Activated T-cell treated with anti-CD3 and anti-CD28 coated beads for 1 hour (primary cell): ENCODE measurements at places on chromosomes 5 and 9.

- DNase-seq: no peak
Measured at GRCh38 chr9:72579190-72579589, 57.8 kb downstream of the TMC1 start.

DNA sequence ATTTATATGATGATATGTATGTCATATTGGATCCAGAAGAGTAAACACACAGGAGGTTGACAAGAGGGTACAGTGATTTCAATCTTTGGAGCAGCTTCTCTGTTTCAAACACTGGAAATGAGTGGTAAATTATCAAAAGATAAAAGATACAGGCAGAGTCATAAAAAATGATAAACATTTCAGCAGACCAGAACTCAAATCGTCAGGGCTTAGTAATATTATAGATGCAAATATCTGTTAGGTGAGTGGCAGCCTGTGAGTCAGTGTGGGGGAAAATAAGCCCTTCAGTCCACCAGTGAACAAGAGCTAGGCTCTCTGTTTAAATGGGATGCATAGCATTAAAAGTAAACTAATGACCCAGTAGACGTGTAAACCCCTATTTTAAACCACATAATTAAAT lies 1378.1 kb downstream of the EFNA5 start:
- no peak for DNase-seq

GRCh38 chr5:172412724-172413286 lies 41.5 kb downstream of the SH3PXD2B start:
- no peak for DNase-seq

- no peak for DNase-seq
Measured at GRCh38 chr5:61896811-61897210, 409.2 kb upstream of the KIF2A start.

GRCh38 chr5:89232139-89232603 lies 349.2 kb upstream of the MEF2C start:
- DNase-seq: no peak

GRCh38 chr9:132857616-132858342 lies 20.3 kb downstream of the AK8 start:
- no peak for DNase-seq

DNA sequence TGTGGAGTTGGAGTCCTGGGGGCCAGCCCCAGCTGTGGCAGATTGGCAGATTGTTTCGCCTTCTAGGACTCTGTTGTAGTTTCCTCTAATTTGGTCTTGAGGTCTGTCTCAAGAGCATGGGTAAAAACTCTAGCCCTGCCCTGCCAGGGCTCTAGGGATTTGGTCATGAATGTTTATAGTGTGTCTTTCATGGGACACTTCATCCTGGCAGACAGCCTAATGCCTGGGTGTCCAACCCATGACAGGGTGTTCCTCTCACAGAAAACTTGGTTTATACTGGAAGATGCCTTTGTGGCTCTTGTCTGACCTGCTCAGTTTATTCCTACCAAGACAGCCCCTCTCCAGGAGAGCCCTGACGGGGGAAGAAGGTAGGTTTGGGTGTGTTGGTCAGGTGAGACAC lies 45.5 kb downstream of the GALNT12 start:
- no peak for DNase-seq

DNA sequence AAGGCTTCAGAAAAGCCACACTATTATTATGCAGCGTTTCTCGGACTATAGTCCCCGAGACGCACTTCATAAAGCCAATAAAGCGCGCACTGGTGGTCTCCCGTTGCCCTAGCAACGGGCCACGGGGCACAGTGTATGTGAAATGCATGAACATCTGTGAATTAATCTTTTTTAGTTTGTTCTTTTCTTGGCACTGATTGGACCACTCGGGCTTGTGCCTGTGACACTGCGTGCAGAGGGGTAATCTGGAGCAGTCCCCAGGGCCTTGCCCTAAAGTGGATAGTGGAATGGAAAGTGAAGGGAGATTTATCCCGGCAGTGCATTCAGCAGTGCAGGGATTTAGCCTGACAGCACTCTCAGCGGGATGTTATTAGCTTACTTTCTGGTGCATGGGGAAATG lies 92.1 kb downstream of the TLE4 start:
- DNase-seq: no peak

GRCh38 chr9:110978516-110978915 lies 59.8 kb downstream of the LPAR1 start:
- DNase-seq: no peak

DNA sequence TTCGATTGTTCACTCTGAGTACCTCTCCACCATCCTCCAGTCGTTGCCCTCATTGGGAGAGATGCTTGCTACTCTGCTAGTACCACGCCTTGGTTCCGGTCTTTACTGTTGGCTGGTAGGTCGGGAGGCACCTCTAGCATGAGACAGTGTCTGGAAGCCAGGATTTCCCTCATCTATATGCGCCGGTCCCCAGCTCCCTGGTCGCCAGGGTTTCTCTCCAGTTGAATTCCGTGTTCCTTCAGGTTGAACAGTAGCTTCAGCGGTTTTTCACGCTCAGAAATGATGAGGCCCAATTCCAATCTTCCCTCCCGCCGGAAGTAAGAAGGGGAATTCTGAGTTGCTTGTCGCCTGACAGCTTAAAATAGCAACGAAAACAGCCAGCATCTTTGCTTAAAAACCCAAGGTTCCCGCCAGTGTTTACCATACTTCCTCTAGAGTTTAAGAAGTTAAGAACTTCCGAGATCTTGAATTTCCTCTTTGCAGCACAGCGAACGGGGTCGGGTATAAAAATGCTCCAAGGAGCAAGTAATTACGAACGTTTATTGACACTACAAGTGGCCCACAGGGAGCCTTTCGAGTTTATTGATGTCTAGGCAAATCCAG lies 1.3 kb upstream of the ST8SIA4 start:
- no peak for DNase-seq

GRCh38 chr9:130497139-130497538 lies 52.4 kb downstream of the ASS1 start:
- DNase-seq: no peak

GRCh38 chr5:130727830-130728229 lies 437.2 kb downstream of the HINT1 start:
- DNase-seq: no peak

DNA sequence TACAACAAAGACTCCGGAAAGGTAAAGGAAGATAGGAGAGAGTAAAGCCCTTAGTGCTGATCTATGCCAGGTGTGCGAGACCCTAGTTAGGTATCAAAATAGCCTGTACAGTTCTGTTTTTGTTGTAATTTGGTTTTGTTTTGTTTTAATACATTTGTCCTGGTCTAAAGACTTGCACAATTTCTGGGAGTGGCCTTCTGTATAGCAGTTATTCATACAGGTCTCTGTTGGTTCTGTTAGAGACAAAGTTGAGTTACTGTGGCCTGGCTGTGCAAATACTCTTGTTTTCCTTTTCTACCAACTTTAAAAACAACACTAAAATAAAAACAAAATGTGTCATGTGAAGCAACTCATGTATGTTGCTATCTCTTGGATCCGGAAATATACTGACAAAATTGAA lies 163.6 kb downstream of the COMMD10 start:
- DNase-seq: no peak

DNA sequence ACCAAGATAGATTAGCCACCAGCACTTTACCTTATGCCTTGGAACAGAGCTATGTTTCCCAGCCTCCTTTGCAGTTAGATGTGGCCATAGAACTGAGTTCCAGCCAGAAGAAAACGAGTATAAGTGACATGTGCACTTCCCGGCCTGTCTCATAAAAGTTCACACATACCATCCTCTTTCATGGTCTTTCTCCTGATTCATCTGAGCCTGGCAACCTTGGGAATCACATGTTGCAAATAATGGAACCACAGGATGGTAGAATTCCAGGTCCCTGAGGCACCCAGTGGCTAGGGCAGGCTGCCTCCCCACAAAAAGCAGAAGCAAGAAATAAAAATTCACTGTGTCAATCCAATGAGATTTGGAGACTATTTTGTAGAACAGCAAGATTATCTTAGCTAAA lies 128.1 kb downstream of the PDE4D start:
- no peak for DNase-seq

- no peak for DNase-seq
Measured at GRCh38 chr5:139740992-139741672, 54.5 kb upstream of the PSD2 start.

- DNase-seq: no peak
Measured at GRCh38 chr5:174698156-174698555, 26.2 kb upstream of the MSX2 start.

DNA sequence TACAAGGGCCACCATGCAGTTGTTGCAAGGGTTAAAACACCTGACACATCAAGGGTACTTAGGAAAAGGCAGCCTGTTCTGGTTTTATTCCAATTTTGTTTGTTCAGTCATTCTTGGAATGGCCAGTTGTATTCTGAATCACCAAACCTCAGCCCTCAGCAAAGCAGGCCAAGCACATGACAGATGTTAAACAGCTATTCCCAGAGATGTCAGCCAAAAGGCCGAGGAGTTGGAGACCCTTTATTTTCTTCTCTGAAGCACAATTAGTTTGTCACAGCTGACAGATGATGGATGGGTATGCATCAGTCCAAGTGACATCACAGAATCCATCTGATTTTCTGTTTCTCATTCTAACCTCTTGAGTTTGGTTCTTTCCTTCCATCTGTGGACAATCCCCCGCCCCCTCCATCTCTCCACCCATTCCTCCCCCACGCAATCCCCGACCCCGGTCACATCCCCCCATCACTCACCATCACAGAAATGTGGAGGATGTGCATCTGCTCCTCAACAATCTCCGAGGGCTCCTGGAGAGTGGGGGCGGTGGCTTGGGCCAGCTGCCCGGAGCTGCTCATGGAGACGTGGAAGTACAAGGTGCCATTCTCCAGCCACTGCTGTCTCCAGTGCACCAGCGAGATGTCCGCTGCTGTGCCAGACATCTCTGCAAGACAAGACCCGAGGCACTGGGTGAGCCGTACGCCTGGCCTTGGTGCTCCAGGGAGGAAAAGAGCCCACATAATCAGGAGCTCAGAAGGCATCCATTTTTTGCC lies 123.8 kb downstream of the ASTN2 start:
- DNase-seq: no peak

DNA sequence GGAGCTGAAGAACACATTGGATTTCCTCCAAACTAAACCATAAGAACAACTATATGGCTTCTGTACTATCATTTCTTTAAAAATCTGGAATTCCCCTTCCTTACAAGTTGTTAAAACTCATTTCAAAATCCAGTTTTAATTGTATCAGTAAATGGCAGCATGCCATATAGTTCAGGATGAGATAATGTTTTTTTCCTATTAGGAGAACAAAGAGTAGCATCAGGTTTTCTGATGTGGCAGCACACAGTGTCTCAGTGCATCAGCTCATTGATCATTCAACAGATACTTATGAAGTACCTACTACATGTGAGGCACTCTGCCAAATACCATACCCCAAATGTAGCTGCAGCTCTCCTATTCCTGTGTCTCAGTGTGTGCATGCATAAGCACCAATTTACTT lies 161.1 kb downstream of the EPB41L4A start:
- DNase-seq: no peak

- DNase-seq: no peak
Measured at GRCh38 chr5:27491746-27492439, 453.5 kb upstream of the CDH9 start.

GRCh38 chr5:153571162-153571561 lies 80.7 kb downstream of the GRIA1 start:
- no peak for DNase-seq

DNA sequence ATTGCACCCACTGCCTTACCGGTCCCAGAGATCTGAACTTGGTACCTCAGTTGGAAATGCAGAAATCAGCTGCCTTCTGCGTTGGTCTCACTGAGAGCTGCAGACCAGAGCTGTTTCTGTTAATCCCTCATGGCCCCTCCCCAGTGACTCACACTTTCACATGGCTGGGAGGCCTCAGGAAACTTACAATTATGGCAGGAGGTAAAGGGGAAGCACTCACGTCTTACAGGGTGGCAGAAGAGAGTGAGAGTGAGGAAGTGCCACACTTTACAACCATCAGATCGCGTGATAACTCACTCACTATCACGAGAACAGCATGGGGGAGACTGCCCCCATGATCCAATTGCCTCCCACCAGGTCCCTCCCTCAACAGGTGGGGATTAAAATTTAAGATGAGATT lies 648.5 kb downstream of the MTRR start:
- no peak for DNase-seq

GRCh38 chr5:124889850-124890249 lies 143.4 kb upstream of the ZNF608 start:
- no peak for DNase-seq

DNA sequence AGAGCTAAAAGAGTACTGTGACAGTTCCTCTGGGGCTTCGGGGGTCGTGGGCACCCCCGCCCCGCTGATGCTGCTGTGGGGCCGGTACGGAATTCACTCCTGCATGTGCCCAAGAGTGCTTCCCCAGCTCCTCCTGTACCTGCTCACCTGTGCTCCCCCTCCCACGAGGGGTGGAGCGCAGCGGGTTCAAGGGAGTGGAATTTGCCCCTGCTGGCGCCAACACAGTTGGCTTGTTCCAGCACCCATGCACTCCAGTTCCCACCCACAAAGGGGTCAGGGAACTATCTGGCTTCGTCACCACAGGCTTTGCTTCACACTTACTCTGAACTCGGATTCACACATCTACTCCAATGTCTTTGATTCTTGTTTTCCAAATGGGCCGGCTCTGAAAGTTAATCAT lies 1086.9 kb upstream of the CDH6 start:
- DNase-seq: no peak

DNA sequence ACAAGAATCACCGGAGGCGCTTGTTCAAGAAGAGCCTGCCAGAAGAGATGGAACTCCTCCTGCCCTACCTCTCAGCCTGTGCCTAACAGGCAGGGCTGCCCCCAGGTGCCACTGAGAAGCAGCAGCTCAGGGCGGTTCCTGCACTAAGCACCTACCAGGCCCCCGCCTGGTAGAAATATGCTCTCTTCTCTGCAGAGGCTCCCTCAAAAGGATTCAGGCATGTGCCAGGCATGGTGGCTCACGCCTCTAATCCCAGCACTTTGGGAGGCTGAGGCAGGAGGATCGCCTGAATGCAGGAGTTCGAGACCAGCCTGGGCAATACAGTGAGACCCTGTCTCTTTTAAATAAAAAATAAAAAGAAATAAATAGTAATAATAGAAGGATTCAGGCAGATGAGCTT lies 6.0 kb downstream of the VDAC1 start:
- no peak for DNase-seq

DNA sequence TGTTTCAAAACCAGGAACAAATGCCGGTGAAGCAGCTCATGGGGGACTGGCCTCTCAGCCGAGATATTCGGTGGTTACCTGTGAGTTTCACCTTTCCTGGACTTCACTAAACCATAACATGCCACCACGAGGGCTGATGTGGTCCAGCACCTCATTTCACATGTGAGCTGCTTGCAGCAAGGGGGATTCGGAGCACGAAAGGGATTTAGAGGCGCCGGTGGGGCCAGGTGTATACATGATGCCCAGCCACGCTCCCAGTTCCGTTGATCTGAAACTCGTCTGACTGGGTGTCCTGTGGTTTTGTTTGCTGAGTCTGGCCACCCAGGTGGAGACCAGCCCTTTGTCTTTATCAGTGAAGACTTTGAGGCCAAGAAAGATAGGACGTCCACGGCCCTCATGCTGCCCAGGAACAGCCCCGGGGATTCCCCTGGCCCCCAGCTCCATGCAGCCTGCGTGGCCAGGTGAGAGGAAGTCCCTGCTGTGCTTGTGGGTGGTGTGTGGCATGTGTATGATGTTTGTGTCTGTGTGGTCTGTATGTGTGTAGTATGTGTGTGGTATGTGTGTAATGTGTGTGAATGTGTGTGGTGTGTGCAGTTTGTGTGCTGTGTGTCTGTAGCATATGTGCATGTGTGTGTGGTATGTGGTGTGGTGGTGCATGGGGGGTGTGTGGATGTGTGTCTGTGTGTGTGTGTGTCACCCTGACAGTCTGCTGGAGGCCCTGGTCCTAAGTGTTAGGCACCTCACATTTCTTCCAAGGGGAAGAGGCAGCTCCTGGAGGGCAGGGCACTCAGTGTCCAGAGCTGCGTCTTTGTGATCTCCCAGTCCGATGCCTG lies 23.4 kb downstream of the PHF2 start:
- DNase-seq: no peak

GRCh38 chr5:13957032-13957645 lies 12.7 kb upstream of the DNAH5 start:
- no peak for DNase-seq
